Mesothelial cell of epicardium (in vitro differentiated cells): ENCODE measurements at places on chromosomes 5 and 9.
A peak's percentile ranks its signal among the peaks of the same experiment; 100 is the strongest.

- H3K27ac ChIP-seq, result peak overlapping the region; percentile 78
- no peak for DNase-seq
- no peaks in the 10 kb centered on the region for H3K27me3 ChIP-seq
- peaks cover 51% of the 10 kb centered on the region for H3K4me1 ChIP-seq
These were observed 79.4 kb downstream of the FBXL7 start for GRCh38 chr5:15579193-15579990.

GRCh38 chr9:20403346-20403745, 219.0 kb downstream of the MLLT3 start:
- no peak overlapping the region for H3K27ac ChIP-seq
- H3K4me1 ChIP-seq, result peaks cover 17% of the 10 kb centered on the region
- H3K27me3 ChIP-seq, result no peaks in the 10 kb centered on the region
- peaks cover 8% of the 10 kb centered on the region for H3K36me3 ChIP-seq
- DNase-seq, result no peak
- H3K4me3 ChIP-seq, result no peak overlapping the region

DNA sequence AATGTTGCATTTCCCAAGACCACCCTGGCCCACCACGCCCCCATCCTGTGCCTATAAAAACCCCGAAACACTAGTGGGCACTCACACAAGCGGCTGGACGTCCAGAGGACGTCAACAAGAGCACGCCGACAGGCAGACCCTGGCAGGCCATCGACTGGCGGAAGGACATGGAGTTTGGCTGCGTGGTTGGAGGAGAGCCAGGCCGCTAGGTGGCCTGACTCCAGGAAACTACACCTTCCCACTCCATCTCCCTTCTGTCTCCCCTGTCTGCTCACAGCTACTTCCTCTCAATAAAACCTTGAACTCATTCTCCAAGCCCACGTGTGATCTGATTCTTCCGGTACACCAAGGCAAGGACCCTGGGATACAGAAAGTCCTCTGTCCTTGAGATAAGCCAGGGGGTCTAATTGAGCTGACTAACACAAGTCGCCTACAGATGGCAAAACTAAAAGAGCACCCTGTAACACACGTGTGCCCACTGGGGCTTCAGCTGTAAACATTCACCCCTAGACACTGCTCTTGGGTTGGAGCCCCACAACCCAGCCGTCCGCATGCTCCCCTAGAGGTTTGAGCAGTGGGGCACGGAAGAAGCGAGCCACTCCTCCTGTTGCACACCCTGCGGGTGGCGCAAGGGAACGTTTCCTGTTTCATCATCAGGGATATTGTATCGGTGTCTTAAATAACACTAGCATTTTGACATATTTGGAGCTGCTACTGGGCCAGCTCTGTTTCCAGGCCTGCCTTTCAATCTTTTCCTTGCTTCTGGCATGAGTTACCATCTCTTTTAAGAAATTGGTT, 54.5 kb upstream of the TAF11L2 start:
- no peaks in the 10 kb centered on the region for H3K27me3 ChIP-seq
- H3K27ac ChIP-seq, result no peak overlapping the region
- no peaks in the 10 kb centered on the region for H3K36me3 ChIP-seq
- no peak overlapping the region for H3K4me3 ChIP-seq
- DNase-seq, result no peak
- H3K4me1 ChIP-seq, result peaks cover 7% of the 10 kb centered on the region

DNA sequence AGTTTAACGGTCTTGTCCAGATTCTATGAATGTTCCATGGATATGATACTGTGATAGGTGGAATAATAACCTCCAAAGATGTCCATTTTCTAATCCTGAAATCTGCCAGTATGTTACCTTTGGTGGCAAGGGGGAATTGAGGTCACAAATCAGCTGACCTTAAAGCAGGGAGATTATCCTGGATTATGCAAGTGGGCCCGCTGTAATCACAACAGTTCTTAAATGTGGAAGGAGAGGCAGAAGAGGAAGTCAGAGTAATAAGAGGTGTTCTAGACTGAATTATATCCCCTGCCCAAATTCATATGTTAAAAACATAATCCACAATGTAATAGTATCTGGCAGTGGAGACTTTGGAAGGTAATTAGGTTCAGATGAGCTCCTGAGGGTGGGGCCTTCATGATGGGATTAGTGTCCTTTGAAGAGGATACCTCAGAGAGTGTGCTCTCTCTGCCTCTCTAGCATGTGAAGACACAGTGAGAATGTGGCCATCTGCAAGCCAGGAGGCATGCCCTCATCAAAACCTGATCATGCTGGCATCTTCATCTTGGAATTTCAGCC, 47.6 kb upstream of the ZFAND5 start:
- H3K36me3 ChIP-seq, result no peaks in the 10 kb centered on the region
- no peak overlapping the region for H3K27ac ChIP-seq
- no peak for DNase-seq
- no peaks in the 10 kb centered on the region for H3K27me3 ChIP-seq

- H3K27me3 ChIP-seq, result no peaks in the 10 kb centered on the region
- H3K4me1 ChIP-seq, result peaks cover 24% of the 10 kb centered on the region
- H3K36me3 ChIP-seq, result peaks cover 7% of the 10 kb centered on the region
- H3K27ac ChIP-seq, result peak overlapping the region; percentile 100
These were observed 533 bp downstream of the SREK1IP1 start for GRCh38 chr5:64767959-64768357.

- H3K36me3 ChIP-seq, result peaks cover 2% of the 10 kb centered on the region
- no peaks in the 10 kb centered on the region for H3K4me1 ChIP-seq
- DNase-seq, result no peak
- no peaks in the 10 kb centered on the region for H3K27me3 ChIP-seq
- H3K4me3 ChIP-seq, result no peak overlapping the region
- no peak overlapping the region for H3K27ac ChIP-seq
These were observed 120.1 kb downstream of the WNK2 start for GRCh38 chr9:93303806-93304573.

DNA sequence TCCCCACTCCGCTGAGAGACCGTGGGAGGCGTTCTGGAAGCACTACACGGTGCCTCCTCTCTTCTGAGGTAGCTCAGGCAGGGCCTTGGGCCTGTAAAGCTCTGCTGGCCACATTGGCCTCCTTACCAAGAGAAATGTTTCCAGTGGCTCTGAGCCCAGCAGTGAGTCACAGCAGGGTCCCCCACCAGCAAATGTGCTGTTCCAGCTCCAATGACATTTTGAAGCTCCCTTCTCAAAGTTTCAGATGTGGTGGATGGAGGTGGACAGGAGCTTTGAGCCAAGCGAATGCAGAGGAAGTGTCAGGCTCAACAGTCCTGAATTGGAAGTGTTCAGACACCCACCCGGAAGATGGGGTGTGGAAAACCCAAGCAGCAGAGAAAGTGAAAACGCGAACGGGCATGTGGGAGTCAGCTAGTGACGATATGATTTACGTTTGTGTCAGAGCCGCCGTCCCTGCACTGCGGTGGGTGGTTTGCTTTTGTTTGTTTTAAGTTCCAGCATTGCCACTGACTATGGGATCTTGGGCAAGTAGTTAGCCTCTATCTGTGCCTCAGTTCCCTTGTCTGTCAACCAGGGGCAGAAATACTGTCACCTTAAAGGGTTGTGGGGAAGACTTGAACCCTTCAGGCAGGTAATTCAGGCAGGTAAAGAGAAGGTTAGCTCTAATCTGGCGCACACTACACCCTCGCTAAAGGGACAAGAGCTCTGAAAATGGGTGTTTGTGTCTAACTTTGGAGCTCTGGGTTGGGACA, 38.2 kb downstream of the C5orf15 start:
- H3K4me3 ChIP-seq, result no peak overlapping the region
- H3K4me1 ChIP-seq, result peaks cover 43% of the 10 kb centered on the region
- no peak overlapping the region for H3K27ac ChIP-seq
- no peak for DNase-seq

DNA sequence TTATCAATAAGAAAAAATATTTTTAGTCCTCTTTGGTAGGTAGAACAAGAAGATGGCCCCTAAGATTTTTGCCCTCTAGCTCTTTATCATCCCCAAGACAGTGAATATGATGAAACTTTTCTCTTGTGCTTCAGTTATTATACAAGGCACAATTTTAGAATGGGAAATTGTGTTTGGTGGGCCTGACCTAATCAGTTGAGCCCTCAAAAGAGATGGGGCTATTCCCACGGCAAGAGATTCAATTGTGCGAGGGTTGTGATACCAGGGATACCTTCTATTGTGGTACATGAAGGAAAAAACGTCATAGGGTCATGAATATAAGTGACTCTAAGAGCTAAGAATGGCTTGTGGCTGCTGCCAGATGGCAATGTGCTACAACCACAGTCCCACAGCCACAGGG, 94.0 kb upstream of the COX7C start:
- H3K36me3 ChIP-seq, result no peaks in the 10 kb centered on the region
- DNase-seq, result no peak
- no peaks in the 10 kb centered on the region for H3K4me1 ChIP-seq
- no peaks in the 10 kb centered on the region for H3K27me3 ChIP-seq
- no peak overlapping the region for H3K4me3 ChIP-seq
- no peak overlapping the region for H3K27ac ChIP-seq

- H3K36me3 ChIP-seq, result peaks cover 7% of the 10 kb centered on the region
- no peaks in the 10 kb centered on the region for H3K27me3 ChIP-seq
- peaks cover 50% of the 10 kb centered on the region for H3K4me1 ChIP-seq
- peak within 1 kb of the TSS; percentile 91 for H3K27ac ChIP-seq
- DNase-seq, result peak; percentile 95
These were observed at the start of gene WDR5 for GRCh38 chr9:134135343-134136117. Gene WDR5, plus strand, starts transcription at chr9:134136082. Its CDS starts 3,796 bp downstream, at chr9:134139878.

GRCh38 chr9:69396759-69397158, 71.7 kb downstream of the ENTREP1 start:
- no peaks in the 10 kb centered on the region for H3K4me1 ChIP-seq
- no peak overlapping the region for H3K27ac ChIP-seq
- no peaks in the 10 kb centered on the region for H3K27me3 ChIP-seq
- no peaks in the 10 kb centered on the region for H3K36me3 ChIP-seq
- no peak for DNase-seq

DNA sequence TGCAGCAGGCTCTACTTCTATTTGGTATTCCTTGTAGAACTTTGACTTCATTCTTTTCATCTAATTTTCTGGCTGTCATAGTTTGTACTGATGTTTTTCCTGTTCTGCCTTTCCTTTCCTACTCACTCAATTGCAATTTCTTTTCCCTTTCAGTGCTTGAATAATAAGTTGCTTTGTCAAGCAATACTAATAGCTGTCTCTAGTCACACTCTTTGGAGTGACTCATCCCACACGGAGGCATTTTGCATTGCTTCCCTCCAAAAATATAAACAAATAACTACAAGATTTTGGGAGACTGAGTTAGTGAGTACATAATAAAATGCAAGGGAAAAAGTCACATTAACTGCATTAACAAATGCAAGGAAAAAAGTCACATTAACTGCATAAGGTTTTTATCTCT, 465.9 kb downstream of the CDH9 start:
- no peak overlapping the region for H3K4me3 ChIP-seq
- DNase-seq, result no peak
- H3K27me3 ChIP-seq, result no peaks in the 10 kb centered on the region
- no peaks in the 10 kb centered on the region for H3K4me1 ChIP-seq

DNA sequence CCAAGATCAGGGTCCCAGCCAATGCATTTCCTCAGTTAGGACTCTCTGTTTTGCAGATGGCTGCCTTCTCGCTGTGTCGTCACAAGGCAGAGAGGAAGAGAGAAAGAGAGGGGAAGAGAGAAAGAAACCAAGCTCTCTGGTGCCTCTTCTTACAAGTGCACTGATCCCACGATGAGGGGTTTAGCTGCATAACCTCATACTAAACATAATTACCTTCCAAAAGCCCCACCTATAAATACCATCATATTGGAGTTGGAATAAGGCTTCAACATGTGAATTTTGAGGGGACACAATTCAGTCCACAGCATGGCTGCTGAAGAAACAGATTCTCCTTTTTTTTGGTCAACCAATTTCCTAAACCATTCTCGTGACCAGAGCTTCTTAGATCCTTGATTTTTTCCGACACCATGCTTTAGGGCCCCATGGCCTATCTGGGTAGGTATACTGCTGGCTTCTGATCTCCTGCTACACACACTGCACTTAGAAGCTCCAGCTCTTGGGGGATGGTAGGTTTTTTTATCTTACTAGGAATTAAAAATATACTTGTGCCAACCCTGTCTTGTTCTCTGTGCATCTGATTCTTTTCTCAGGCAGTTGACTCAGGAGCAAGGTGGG, 5.1 kb downstream of the CAMK4 start:
- peaks cover 44% of the 10 kb centered on the region for H3K27me3 ChIP-seq

GRCh38 chr5:16693879-16694278, 77.1 kb upstream of the RETREG1 start:
- H3K4me3 ChIP-seq, result no peak overlapping the region

GRCh38 chr5:151868451-151868850, 56.2 kb downstream of the GLRA1 start:
- H3K27ac ChIP-seq, result no peak overlapping the region
- no peaks in the 10 kb centered on the region for H3K36me3 ChIP-seq
- DNase-seq, result no peak
- H3K4me1 ChIP-seq, result no peaks in the 10 kb centered on the region
- H3K4me3 ChIP-seq, result no peak overlapping the region

GRCh38 chr9:104675611-104676010, 18.7 kb upstream of the OR13D1 start:
- peaks cover 5% of the 10 kb centered on the region for H3K4me1 ChIP-seq
- no peaks in the 10 kb centered on the region for H3K36me3 ChIP-seq
- H3K27ac ChIP-seq, result no peak overlapping the region
- DNase-seq, result no peak

GRCh38 chr9:70260007-70260443, 1.2 kb downstream of the SMC5 start:
- no peak for DNase-seq
- peak overlapping the region; percentile 98 for H3K27ac ChIP-seq
- H3K36me3 ChIP-seq, result peaks cover 18% of the 10 kb centered on the region
- peak overlapping the region; percentile 89 for H3K4me3 ChIP-seq

DNA sequence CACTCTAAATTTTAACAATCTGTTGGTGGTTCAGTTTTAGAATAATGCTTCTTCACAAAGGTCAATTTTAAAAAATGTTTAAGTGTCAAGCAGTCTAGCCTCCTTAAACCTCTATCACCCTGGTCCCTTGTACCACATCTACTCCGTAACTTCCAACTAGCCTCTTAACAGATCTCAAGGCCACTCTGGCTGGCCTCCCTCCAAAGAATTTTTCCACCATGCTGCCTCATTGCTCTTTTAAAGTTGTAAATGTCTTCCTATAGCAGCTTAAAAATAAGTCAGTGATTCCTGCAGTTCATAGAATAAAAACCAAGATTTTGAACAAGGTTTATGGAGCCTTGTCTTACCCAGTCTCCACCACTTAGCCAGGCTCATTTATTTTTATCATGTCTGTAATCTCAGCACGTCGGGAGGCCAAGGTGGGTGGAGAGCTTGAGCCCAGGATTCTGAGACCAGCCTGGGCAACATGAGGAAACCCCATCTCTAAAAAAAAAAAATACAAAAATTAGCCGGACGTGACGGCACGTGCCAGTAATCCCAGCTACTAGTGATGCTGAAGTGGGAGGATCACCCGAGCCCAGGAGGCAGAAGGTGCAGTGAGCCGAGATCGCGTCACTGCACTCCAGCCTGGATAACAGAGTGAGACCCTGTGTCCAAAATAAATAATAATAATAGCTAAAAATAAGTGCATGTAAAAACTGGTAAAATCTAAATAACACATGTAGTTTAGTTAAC, 924.9 kb upstream of the DMAC1 start:
- no peak overlapping the region for H3K4me3 ChIP-seq
- no peaks in the 10 kb centered on the region for H3K27me3 ChIP-seq
- H3K36me3 ChIP-seq, result no peaks in the 10 kb centered on the region
